ENCODE measurements at places on chromosomes 4 and X.

- DNase-seq = peak; percentile 43
Measured at GRCh38 chr4:56863441-56864139, 42.1 kb upstream of the SPINK2 start.

DNA sequence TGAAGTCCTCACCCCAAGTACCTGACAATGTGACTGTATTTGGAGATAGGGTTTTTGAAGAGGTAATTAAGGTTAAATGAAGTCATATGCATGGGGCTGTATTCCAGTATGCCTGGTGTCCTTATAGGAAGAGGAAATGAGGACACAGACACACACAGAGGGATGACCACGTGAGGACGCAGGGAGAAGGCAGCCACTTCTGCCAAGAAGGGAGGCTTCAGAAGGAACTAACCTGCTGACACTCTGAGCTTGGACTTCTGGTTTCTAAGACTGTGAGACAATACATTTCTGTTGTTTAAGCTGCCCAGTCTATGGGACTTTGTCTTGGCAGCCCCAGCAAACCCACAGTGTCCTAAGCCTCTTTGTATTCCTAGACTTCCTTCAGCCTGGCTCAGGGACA, 3.0 kb upstream of the SLC2A9 start:
- DNase-seq = no peak

- DNase-seq = no peak
Measured at GRCh38 chrX:150919401-150919800, 20.9 kb upstream of the CD99L2 start.

DNA sequence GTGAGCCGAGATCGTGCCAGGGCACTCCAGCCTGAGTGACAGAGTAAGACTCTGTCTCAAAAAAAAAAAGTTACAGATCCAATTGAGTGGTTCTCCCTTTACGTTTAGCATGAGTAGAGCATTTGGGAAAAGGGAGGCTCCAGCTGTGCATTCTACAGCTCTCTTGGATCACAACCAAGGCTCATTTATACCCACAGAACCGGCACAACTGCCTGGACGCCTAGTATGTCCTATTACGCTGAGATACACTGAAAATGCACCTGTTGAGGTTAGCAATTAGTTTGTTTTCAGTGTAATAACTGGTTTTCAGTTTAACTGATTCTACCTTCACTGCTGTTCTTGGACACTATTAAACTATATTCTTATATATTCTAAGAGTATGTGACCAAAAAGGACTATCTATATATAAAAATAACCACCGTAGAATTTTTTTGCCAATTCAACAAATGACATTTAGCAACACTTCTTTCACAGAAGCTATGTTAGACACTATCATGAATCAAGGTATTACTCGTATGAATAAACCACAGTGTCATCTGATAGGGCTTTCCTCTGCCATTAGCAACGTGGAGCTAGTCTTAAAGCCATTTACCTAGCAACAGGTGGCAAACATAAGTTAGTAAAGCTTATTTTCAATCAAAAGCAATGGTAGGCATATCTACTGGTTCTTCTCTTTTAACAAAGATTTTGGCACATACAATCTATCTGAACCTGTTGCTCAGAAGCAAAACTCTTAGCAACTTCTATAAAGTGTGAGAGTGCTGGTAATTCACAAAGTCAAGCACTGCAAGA, 3.6 kb downstream of the OTUD4 start:
- no peak for DNase-seq

DNA sequence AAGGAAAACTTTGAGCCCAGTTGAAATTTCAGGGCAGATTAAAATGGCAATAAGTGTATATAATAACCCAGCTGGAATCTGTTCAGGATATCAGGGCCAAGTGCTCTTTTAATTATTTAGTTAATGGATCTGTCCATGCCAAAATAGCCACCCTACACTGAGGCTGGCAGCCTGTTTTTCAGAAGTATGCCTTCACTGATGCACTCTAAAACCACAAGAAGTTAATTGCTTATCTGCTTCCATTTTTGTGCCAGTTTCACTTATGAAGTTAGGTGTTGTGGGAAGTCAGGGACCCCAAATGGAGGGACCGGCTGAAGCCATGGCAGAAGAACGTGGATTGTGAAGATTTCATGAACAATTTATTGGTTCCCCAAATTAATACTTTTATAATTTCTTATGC, 960.3 kb downstream of the C4orf33 start:
- no peak for DNase-seq

Measured in AML-193 (cell line).